ENCODE measurements at places on chromosomes 2 and 18.

DNA sequence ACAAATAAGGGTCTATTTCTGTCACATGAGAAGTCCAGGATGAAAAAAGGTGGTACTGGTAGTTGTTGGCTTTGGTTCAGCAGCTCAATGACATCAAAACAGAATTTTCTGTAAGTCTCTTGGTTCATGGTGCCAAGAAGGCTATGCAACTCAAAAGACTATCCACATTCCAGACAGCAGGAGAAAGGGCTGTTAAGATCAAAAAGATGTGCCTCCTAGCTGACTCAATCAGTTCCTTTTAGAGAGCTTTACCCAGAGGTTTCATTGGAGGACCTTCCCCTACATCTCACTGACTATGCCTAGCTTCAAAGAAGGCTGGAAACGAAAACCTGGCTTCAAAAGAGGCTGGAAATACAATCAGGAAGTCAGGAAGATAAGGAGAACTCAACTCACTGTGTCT lies 98.0 kb downstream of the DYM start:
- DNase-seq: no peak

DNA sequence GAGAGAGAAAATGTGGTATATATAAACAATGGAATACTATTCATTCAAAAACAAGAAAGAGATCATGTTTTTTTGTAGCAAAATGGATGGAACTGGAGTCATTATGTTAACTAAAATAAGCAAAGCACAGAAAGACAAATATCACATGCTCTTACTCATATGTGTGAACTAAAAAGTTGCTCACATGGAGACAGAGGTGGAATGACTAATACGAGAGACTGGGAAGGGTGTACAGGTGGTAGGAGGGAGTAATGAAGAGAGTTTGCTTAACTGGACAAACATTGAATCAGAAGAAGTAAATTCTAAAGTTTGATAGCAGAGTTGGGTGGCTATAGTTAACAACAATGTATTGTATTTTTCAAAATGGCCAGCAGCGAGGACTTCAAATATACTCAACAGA lies 1080.7 kb upstream of the CHAC2 start:
- no peak for DNase-seq

DNA sequence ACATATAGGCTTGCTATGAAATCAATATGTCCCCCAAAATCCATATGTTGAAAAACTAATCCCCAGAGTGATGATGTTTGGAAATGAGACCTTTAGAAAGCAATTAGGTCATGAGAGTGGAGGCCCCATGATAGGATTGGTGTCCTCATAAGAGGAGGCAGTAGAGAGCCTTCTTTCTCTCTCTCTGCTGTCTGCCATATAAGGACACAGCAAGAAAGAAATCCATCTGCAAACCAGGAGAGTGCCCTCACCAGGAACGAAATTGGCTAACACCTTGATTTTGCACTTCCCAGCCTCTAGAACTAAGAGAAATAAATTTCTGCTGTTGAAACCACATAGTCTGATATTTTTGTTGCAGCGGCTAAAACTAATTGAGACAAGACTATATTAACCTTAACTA lies 89.5 kb downstream of the NBAS start:
- DNase-seq: no peak

- no peak for DNase-seq
These were observed 50.2 kb upstream of the OSR1 start for GRCh38 chr2:19408592-19408991.

- no peak for DNase-seq
These were observed 25.7 kb downstream of the MDH1 start for GRCh38 chr2:63614448-63614968.

GRCh38 chr18:46265196-46266156 lies 161.3 kb downstream of the HAUS1 start:
- DNase-seq: peak; percentile 58

GRCh38 chr2:25483607-25484266 lies 142.0 kb upstream of the DNMT3A start:
- DNase-seq: no peak

- DNase-seq: no peak
These were observed 563 bp upstream of the POLE4 start for GRCh38 chr2:74957886-74958273.

DNA sequence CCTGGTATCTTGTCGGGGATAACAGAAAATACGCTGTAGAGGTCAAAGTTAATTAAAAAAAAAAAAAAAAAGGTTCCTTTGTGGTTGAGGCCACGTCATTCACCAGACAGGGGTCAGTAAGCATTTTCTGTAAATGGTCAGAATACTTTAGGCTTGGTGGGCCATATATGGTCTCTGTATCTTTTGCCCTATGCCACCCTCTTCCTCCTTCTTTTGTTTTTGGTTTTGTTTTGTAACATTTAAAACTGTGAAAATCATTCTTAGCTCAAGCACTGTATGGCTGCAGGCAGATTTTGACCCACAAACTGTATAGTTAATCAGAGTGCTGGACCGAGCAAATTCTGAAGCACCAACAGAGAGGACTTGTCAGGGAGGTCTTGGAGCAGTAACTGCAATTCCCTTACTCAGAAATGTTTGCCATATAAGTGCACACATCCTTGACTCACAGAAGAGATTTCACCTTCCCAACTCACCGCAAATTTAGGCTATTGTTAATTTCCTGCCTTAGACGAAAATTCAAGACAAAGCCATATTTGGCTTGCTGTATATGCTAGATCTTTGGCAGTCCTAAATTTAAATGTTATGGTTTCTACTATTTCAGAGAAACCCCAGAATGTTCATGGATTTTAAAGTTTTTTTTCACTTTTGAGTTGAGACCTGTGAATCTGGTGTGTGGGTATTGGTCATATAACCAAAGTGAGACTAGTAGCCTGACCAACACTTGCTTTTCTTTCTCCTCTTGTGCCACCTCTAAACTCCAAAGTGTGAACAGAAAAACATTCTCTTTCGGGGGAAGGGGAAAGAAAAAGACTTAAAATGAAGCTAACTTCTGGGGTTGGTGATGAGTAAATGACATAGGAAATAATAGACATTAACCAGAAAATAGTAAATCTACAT lies 65.4 kb downstream of the DOCK10 start:
- no peak for DNase-seq

GRCh38 chr2:201701646-201702045 lies 3.2 kb upstream of the MPP4 start:
- DNase-seq: no peak

DNA sequence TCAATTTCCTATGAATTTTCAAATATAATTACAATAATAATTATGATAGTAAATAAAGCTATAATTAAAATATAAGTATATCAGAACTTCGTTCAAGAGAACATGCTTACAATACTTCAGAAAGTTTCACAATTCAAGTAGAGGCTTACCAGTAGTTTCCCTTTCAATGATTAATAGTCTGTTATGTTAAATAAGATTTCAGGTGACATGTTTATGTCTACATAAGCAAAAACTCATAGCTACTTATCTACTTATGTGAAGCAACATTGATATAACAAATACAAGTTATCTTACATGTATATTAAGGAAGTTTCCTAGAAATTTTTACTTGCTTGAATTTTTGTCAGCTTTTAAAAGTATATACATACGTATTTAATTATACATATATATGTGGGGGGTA lies 4.5 kb upstream of the COL3A1 start:
- no peak for DNase-seq

DNA sequence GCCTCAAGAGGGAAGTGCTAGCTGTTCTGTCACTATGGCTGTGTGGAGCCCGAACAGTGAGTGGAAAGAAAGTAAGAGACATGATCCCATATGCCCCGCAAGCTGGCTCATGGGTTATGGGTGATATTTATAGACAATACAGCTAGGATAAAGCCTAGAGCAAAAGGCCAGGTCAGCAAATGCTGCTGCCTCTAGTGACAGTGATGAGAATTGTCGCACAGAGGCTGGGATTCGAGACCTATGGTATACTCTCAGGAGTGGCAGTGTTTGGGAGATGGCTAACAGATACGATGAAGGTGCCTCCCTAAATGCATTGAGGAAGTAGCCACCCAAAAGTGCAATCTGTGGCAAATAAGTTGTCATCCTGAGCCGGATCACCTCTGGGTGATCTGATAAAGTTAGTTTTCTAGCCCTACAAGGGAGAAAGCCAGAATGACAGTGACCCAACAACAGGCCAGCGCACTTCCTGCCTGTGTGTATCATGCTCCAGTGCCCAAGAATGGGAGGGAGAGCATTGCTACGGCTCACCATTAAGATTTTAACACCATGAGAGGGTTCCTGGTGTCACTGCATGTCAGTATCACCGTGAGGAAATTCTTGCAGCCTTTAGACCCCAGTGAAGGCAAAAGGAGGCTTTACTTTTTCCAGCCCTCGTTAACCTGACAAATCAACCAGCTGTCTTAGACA lies 92.2 kb upstream of the TGFA start:
- DNase-seq: peak; percentile 13

DNA sequence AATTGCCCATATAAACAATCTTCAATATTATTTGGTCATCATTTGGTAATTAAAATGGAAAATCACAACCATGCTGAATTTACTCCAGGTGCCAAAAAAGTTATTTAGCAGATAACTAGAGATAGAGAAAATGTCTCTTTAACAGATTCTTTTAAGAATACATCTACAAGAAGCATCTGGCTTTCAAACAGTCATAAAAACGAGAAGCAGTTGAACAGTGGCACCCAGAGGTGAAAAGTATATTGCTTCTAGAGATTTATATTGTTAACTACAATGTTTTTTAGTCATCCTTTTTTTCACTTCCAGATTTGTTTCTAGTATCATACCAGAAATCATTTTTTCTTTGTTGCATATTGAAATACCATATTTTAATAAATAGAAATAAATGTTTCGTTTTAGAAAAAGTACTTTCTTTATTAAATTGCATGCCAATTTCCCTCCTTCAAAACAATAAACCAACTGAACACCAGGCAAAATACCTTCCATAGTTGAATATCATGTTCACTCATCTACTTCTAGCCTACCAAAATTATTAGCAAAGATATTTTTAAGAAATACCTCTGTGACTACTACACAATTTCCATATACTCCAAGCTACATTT lies 65.4 kb upstream of the HNRNPA3 start:
- peak; percentile 50 for DNase-seq

DNA sequence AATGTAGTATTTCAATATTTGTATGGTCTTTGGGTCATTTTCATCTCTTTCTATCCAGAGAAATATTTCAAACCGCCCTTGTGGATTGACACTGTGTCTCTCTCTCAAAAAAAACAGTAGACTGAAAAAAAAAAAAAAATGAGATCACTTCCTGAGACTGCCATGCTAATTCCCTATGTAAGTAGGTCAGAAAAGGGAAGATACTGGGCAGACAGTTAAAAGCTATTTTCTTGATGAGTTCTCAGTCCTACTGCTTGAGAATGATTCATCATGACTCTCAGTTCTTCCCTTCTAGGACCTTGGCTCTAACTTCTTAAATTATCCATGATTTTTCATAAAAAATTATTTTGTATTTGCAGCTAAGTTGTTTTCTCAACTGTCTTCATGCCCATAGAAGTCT lies 672.3 kb upstream of the REG3G start:
- no peak for DNase-seq

DNA sequence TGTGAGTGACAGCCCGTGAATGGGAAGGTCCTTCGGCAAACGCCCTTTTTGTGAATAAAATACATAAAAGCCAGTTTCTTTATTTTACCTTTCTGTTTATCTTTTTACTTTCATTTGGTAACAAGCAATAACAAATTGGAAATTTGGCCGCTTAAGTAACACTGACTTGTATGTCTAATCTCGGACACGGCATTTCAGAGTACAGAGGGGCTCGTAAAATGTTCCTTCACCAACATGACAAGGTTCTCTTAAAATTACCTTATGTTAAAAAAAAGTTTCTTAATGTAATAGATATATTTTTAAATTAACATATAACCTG lies 558 bp upstream of the NEMP2 start:
- DNase-seq: no peak

DNA sequence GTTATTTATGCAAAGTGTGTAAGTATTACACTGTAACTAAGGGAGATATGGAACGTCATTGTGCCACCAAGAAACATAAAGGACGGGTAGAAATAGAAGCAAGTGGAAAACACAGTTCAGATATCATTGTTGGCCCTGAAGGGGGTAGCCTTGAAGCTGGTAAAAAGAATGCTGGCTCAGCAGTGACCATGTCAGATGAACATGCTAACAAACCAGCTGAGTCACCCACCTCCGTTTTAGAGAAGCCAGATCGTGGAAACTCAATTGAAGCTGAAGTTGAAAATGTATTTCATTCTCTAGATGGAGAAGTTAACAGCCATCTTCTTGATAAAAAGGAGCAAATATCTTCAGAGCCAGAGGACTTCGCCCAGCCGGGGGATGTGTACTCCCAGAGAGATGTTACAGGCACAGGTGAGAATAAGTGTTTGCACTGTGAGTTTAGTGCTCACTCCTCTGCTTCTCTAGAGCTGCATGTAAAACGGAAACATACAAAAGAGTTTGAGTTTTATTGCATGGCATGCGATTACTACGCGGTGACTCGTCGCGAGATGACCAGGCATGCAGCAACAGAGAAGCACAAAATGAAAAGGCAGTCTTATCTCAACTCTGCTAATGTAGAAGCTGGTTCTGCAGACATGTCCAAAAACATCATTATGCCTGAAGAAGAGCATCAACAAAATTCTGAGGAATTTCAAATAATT lies 36.1 kb downstream of the ZNF407 start:
- DNase-seq: peak; percentile 35

DNA sequence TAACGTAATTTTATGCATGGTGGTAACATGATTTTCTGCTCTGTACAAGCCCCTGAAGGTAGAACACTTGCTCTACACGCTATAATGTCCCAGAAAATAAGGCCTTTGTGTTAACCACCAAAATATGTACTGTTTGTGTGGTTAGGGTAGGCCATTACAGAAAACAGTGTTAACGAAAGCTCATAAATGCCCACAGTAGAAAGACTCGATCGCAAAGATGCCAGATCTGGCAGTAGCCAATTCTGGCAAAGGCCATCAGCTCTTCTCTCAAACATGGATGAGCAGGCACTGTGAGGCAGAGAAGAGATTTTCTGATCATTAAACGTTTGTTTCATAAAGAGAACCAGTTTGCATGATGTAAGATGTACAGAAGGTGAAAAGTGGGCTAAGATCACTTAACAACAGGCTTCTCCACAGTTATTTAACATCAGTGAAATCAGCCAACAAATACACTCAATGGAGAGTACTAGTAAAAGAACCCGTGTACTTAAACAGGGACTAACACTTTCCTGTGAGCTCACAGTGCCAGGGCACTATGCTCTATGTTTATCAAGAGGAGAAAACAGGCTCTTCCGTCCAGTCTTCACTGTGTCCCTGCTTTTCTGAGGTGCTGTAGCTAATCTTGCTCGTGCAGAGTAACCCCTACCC lies 80.3 kb downstream of the SPRED2 start:
- DNase-seq: no peak

GRCh38 chr2:150679456-150680120 lies 192.1 kb upstream of the RND3 start:
- no peak for DNase-seq

DNA sequence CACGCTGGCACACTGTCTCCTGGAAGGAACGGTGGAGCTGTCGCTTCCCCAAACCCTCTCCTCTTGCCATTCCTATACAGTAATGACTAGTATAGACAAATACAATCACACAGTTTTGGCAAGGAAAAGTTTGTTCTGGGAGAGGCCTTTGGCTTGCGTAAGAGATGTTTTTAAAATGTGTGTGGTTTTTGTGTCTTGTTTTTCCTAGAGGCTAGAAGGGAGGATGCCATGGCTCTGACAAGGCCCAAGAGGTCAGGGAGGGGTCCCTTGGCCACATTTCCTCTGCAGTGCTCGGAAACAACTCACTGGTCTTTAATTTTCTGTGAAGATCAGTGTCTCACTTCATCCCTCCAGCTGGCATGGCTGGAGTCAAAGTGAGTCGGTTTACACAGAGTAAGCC lies 195.9 kb downstream of the SH3RF3 start:
- no peak for DNase-seq

Measured in erythroblast (primary cell).